ENCODE measurements at places on chromosomes 12 and 14.

- DNase-seq: no peak
These were observed 247.7 kb downstream of the ATP23 start for GRCh38 chr12:58189030-58189429.

GRCh38 chr14:23538785-23539184, 12.8 kb downstream of the ZFHX2 start:
- DNase-seq: peak; percentile 35

GRCh38 chr12:13374793-13375192, 178.3 kb downstream of the EMP1 start:
- no peak for DNase-seq

DNA sequence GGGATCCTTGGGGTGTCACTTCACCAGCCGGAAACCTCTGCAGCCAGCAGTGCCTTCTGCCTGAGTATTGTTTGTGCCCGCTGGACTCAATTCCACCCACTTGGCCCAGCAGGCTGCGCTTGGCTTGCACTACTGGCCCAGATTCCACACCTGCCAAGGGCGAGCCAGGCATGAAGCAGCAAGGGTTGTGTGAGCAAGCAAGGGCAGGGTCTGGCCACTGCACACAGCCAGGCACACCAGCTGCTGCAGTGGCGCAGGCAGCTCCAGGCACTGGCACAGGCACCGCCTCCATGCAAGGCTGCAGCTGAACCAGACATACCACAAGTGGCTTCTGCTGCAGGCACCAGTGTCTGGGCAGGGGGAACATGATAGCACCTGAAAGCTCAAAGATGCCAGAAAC, 99.5 kb downstream of the NUAK1 start:
- no peak for DNase-seq

DNA sequence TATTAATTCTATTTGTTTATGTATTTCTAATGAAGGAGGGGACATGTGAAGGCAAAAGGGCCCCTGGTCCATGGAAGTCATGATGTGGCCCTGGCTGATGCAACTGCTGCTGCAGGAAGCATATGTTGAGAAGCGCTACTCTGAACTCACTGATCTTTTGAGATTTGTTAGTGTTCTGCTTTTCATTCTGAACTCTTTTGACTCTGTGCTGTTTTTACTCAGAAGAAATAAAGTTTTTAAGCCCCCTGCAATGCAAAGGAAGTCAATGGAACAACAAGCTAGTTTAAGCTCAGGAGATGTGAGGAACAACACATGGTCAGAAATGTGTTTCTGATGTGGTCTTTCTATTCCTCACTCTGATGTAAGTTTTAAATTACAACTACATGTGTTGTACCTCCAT, 88.9 kb upstream of the BTG1 start:
- no peak for DNase-seq

GRCh38 chr12:21894792-21895595, 46.2 kb downstream of the ABCC9 start:
- DNase-seq: no peak

DNA sequence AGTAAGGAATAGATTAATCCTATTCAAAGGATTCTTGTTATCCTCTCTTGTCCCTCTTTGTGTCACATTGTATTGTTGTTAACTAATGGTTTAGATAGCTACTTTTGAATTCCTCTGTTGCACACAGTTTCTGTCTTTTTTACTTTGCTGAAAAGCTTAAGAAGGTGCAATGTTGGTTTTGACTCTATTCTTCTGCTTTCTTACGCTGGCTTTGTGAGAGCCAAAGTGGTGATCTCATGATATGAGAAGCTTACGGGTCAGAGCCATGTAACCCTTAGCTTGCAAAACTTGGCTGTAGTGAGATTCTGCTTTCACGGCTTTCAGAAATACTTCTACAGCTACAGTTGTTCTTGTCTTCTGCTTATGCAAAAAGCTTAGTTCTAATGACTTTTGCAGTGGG, 239.7 kb downstream of the TRHDE start:
- no peak for DNase-seq

- no peak for DNase-seq
These were observed 1.3 kb downstream of the CHST11 start for GRCh38 chr12:104457746-104458693.

DNA sequence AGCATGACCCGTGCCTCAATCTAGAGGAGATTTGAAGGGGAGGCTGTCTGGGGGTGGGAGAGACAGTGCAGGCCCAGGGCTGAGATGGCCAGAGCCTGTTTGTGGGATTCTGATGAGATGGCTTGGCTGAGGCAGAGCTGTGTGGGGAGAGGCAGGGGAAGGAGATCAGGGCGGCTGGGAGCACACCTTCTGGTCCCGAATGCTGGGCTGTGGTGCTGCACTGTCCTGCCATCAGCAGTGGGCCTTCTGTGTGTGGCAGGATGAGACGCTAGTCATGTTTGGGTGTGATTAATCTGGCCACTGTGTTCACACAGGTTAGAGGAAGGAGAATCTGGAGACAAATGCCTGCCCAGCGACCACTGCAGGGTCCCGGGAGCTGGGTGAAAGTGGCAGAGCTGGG, 300.9 kb downstream of the CACNA1C start:
- DNase-seq: no peak

- no peak for DNase-seq
These were observed 20.3 kb downstream of the SOCS2 start for GRCh38 chr12:93592641-93593406.

DNA sequence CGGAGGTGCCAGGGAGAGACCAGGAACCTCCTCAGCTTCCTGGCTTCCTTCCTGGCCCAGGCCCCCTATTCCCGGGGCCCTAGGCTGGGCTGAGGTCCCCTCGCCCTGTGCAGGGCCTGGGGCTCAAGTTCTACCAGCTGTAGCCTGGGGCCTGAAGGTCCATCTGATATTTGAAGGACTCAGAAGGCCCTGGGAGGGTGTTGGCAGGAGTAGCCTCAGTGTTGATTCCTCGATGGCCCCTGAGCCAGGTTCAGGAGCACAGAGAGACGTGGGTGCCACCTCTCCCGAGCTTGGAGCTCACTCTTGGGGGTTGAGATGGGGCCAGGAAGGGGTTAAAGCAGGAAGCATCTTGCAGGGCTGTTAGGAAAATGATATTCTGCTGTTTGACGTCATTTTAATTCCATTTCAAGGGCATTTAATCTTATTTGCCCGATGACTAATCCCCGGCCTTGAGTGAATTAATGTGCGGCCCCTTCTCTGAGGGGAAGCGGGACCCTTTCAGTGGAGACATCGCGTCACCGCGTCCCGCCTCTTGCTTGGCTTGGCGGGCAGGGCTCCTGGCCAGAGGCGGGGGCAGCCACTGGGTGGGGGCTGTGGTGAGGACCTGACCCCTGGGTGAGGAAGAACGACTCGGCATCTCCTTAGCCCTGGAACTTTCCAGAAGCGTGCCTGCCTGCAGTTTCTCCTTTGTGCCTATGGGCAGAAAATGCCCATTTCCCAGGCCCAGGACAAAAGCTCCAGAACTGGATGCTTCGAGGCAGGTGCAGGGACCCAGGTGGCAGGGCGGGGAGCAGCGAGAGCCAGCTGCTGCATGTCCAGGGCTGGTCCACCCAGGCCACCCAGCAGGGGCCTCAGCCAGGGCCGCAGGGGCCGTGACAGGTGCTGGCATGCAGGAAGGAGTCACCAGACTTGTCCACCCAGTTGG, 158.3 kb downstream of the KIF26A start:
- no peak for DNase-seq

DNA sequence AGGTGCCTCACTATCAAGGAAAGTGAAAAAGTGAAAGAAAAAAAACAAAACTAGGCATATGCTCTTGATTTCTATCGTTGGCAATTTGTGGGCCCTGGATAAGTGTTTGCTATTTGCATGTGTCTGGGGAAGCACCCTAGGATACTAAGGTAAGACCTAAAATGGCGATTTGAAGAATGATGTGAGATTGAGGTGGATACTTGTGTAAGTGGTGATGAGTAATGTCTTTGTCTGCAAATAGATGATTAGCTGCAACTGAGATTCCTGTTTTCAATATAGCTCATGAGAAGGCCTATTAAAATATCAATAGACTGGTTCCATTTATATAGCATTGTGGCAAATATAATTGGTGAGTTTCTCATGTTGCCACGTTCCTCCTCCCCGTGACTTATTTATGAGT, 261.7 kb downstream of the NEDD1 start:
- no peak for DNase-seq

- no peak for DNase-seq
These were observed 10.8 kb upstream of the TEX22 start for GRCh38 chr14:105387530-105387922.

DNA sequence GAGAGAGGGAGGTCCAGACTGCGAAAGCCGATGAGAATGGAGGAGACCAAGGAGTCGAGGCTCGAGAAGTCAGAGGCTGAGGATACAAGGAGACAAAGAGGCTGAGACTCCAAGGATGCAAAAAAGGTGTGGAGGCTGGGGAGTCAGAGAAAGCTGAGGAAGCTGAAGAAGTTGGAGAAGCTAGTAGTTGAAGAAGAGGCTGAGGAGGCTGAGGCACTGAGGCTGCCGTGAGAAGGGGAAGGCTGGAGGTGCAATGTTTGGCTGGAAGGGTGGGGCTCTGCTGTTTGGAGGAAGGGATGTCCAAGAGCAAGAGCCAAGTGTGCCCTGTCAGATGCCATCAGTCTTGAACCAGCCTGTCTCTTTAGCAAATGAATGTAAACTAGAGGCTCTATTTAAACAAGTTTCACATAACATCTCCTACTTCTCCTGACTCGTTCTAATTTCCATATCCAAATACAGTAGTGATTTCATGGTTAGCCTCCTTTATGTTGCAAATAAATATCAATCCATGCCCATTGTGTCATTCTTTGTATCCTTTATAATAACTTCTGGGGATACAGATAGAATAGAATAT, 10.8 kb upstream of the SPTSSA start:
- DNase-seq: no peak

- no peak for DNase-seq
These were observed 761.3 kb downstream of the FSCB start for GRCh38 chr14:43745746-43746145.

GRCh38 chr12:55703288-55703687, 4.4 kb downstream of the ITGA7 start:
- peak; percentile 41 for DNase-seq

- DNase-seq: no peak
These were observed 19.6 kb downstream of the HIGD1C start for GRCh38 chr12:50971946-50972345.

DNA sequence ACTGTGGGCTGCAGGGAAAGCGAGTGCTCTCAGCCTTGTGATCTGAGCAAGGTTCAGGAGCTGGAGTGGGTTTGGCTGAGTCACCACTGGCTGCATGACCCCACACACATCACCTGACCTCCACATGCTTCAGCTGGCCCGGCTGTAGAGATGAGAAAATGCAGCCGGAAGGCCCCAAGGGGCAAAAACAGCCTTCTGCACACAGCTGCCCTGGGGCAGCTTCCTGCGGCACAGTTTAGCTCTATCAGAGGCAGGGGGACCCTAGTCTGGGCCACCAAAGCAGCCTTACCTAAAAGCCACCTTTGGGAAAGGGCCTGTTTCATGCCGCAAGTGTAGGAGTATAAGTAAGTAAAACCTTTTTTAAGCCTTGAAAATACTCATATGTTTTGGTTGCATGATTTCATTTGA, 123.3 kb downstream of the SSPN start:
- no peak for DNase-seq

DNA sequence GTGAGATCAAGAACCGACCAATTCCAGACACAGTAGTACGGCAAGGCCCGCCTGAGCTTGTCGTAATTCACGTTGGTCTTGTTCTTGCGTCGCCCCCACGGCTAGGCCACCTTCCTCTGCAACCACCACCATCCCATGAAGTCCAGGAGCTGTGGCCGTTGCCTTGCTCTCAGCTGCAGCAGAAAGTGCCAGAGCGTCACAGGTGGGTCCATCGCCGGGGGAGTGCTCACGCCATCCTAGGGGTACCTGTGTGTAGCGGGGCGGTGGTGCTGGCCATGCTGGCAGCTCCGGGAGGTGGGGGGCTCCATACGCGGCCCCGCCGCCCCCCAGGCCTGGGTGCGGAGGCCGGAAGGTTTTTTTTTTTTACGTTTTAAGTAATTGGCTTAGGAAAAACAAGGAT, 23.1 kb downstream of the TMEM121 start:
- DNase-seq: no peak

Data from substantia nigra (tissue), 51 donors.